ENCODE measurements at places on chromosomes 12 and 14.

- no peak for DNase-seq
These were observed 65.0 kb downstream of the NUMB start for GRCh38 chr14:73393375-73393774.

- no peak for DNase-seq
These were observed 91.1 kb downstream of the ARMH4 start for GRCh38 chr14:58060898-58061297.

GRCh38 chr14:23093526-23093925 lies 1.4 kb downstream of the ACIN1 start:
- no peak for DNase-seq

- DNase-seq = no peak
These were observed 30.8 kb downstream of the KTN1 start for GRCh38 chr14:55610713-55611370.

DNA sequence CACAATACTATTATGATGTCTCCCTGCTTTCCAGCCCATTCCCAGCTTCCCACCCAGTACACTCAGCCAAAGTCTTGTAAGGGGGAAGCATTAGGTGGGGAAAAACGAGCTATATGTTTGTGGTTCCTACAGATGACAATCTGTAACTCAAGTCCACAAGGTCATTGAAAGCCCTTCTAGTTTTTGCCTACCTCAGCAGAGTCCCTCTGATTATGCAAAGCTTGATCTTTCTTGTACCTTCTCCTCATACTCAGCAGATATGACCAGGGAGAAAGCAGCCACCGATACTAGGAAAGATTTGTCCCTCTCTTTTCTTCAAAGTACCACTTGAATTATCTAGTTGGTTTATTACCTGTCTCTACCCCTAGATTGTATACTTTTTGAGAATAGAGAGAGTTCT lies 10.6 kb downstream of the CMAS start:
- no peak for DNase-seq

DNA sequence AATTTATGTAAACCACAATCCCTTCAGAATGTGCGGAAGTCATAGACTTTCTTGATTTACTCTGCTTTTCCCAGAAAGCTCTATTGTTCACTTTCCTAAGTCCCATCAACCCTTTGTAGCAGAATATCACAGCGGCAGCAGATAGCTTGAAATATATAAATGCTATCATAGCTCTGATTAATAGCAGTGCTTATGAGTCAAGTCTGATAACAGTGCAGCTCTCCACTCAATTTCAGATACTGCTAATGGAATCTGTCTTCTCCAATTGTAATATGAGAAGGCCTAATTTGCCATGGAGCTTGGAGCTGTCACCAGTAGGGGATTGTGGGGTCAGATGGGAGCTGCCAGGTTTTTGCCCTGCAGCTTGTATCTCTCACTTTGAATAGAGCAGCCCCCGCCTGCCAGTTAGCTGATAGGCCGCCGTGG lies 10.9 kb downstream of the TMEM260 start:
- DNase-seq = no peak

DNA sequence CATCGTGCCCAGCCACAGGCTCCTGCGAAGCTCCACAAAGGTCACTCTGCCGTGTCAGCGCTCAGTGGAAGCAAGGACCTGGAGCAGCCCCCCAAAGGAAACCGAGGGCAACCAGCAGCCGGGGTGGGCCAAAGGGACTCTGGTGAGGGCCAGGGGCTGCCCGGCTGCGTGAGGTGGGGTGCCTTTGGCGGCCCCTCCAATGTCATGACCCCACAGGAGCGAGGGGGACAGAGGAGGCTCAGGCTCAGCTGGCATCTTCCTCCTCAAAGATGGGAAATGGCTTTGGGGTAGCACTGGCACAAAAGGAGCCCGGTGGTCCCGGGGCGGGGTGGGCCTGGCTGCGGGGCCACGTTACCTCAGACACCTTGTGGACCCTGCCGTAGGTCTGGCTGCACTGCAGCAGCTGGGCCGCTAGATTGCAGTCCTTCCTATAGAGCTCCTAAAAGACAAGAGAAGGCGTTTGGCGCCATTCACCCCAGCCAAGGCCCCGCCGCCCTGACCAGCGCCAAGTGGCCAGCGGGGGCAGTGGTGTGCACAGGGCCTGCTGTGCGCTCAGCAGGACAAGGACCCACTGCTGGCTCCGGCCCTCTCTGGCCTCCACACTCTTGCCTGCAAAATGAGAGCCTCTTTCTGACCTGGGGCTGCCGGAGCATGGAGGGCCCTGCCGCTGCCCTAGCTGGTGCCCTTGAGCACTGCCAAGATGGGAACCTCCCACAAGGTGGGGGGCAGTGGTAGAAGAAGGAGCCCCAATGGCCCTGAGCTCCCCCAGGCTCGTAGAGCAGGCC lies 46.9 kb downstream of the BEGAIN start:
- no peak for DNase-seq

DNA sequence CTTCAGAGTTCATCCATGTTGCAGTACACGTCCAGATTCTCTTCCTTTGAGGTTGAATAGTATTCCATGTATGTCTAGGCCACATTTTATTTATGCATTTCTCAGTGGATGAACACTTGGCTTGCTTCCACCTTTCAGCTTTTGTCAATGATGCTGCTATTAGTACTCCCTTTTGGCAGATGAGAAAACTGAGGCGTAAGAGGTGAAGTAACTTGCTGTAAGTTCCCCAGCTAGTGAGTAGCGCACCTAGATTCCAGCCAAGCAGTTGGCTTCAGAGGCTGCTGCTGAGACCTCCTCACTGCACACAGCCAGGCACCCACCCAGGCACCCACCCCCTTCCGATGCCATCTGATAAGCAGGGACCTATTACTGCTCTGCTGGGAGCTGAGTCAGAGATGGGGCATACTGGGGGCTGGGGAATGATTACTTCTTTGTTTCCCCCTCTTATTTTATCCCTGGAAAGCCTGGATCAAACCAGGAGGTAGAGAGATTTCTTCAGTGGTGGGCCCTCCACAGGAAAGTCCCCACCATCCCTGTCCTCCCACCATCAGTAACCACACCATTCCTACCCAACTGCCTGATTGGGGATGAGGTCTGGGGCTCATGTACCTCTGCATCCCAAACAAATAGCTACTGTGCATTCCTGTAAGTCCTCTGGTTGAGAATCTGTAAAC lies 234.6 kb downstream of the PCNX1 start:
- no peak for DNase-seq

DNA sequence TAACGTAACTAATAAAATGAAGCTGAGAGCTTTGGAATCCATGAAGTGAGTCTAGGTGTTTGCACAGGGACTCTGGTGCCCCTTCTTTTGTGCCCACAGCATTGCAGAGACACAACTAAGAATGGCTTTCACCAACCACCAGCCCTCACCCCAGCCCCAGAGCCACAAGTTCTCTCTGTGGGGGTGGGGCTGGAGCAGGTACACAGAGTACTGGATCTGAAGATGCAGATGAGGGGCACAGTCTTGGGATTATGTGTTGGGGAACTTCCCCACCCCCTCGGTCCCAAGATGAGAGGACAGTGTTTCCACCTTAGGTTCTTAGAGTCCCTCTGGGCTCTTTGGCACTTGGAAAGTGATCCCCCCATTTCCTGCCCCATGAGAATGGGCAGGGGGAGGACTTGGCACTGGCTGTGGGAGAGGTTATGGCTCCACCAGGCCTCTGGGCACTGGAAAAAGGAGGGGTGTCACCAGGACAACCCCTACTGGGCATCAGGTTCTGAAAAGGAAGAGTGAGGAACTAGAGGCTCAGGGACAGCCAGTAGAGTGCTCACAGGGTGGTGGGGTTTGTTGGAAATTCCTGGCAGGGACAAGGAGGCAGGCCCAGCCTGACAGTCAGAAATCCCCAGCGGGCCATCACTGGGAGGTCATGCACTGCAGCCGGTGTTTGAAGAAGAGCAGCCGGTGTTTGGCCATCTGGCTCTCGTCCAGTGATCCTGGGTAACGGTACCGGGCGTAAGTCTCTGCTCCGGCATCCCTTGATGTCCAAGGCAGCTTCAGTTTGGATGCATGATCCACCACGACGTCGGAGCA lies 6.7 kb downstream of the B4GALNT1 start:
- no peak for DNase-seq

DNA sequence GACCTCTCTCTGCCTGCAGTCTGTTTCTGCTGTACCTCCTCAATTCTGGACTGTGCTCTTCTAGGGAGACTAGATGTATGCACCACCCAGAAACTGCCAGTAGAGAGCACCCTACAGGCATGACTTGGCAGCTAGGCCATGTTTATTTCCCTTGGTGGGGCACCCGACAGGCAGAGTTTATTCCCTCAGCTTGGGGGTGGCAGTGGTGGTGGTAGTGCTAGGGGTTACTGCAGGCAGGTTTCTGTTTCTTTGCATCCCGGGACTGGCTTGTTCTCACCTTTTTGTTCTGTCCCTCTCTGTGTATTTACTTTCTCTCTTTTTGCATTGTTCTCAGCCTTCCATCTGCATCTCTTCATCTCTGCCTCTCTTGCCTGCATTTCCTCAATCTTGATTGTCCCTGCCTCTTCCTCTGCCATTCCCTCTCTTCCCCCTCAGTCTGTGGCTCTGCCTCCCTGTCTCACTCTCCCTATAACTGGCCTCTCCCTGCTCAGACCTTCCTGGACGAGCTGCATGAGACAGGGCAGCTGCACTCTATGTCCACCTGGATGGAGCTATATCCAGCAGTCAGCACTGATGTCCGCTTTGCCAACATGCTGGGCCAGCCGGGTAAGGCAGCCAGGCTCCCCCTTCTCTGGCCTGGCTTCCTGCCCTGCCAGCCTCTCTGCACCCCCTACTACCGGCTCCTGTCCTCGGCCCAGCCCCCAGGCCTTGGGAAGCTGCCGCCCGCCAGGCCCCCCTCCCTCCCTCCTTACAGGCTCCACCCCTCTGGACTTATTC lies 13.8 kb downstream of the PRPF40B start:
- peak; percentile 12 for DNase-seq

Data from stimulated activated CD4-positive, alpha-beta T cell treated with anti-CD3 and anti-CD28 coated beads, Interleukin-15, amount 100 ng/mL, for 1 hour (primary cell).